ENCODE measurements at places on chromosomes 5 and 9.

- no peak for DNase-seq
Measured at GRCh38 chr9:95311961-95312360, 5.5 kb downstream of the FANCC start.

- DNase-seq: no peak
Measured at GRCh38 chr9:27714388-27714787, 141.1 kb upstream of the C9orf72 start.

DNA sequence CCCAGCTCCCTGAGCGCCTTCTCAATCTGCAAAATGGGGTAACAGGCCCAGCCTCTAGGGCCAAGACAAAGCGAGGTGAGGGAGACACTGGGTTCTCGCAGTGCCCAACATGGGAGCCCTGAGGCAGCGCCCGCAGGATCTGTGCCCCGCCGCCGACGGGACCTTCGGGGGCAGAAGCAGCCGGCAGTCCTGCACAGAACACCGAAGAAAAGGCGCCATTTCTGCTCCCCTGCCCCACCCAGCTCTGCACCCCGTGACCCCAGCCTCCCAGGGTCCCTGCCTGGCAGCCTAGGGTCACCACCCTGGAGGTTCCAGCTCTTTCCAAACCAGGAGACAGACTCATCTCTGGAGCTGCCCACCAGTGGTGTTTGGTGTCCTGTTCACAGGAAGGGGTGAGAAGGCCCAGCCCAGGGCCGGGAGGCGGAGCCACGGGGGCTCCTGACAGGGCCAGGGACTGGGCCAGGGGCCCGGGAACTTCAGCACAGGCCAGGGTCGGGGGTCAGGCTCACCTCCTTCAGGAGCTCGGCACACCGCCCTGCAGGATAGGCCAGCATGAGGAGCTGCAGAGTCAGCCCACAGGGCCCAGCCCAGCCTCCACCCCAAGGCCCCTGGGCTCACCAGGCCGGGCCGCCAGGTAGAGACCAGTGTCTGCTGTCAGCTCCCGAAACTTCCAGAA is 3.3 kb downstream of the LCN8 start:
- no peak for DNase-seq

DNA sequence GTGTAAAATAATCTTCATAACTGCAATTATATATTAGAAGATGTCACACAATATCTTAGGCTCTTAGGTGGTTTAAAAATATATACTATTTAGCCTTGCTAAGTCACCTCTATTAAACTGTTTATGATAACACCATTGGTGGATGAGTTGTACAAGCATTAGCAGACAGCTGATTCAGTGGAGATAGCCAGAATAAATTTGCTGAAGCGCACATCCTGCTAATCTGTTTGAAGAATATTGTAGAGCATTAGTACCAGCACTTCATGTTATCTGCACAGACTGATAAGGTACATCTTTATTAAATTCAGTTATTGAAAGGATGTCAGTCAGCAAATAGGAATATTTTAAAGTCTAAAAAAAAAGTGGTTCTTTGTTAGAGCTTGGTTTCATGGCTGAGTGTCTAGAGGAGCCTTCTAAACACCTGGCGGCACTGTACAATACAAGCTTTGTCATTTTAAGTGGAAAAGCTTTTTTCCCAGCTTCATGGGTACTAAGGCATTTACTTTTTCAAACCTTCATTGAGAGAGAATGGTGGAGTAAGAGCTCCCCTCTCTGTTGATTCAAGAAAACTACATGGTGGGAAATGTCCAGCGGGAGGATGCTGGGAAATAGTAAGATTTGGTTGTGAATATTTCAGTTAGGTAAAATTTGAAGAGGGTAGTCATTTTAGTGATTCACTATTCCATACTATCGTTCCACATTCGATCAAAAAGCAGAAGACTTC is 275.1 kb downstream of the SLF1 start:
- peak; percentile 9 for DNase-seq

GRCh38 chr9:133460405-133461175 is 812 bp downstream of the CACFD1 start:
- DNase-seq: peak; percentile 66

GRCh38 chr9:77000330-77000729 is 19.1 kb upstream of the FOXB2 start:
- no peak for DNase-seq

GRCh38 chr5:60727033-60727679 is 27.2 kb upstream of the DEPDC1B start:
- no peak for DNase-seq

DNA sequence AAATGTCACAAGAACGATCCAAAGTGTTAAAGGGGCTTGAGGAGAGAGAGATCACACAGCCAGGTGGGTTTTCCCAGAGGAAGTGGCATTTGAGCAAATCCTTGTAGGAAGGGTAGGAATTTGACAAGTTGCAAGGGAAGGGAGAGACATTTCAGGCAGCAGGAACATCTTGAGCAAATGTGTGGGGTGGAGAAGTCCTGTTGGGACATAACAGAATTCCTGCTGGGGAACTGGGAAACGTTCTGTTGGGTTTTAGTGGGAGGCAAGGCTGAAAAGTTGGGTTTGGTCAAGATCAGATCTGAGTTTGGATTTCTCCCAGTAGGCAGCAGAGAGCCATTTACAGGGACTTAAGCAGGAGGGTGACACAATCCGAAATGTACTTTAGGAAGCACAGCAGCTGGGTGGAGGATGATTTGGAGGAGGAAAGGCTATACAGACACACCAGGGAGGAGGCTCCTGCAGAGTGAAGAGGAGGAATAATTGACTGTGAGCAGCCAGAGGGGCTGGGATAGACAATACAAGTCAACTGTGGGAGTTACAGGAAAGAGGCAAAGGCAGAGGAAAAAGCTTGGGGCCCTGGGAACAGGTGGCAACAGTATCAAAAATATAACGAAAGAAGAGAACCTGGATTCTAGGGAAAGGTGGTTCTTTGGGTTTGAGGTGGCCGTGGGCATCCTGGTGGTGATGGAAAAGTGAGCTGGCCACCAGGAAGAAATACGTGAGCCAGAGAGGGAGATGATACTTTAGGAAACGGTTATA is 3.1 kb upstream of the ZSWIM6 start:
- DNase-seq: no peak

DNA sequence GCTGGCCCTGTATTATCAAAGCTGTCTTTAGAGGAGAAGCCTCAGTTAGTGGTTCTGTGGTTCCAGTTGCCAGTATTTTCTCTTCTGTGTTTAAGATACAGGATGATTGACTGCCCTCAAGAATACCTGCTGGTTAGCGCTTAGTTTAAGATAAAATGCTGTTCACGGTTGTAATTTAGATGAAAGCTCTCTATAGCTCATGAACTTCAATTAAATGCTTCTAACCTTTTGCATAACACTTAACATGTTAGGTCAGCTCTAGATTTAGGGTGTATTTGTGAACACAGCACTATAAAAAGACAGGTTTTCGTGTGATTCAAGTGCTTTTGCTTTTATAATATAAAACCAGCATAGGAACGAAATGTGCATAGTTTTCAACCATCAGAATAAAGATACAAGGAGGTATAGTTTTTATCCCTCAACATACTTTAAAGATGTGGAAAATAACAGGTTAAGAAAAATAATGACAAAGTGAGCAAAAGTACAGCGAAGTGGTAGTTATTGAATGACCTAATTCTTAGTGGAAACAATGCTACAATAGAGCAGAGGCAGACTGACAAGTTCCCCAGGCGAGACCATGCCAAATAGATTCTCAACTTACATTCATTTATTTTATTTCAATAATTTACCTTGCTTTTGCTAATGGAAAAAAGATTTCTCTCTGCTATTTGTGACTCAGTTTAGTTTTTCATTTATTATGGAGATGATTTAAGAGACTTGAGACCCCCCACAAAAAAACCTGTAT is 602.6 kb upstream of the DMAC1 start:
- peak; percentile 67 for DNase-seq

DNA sequence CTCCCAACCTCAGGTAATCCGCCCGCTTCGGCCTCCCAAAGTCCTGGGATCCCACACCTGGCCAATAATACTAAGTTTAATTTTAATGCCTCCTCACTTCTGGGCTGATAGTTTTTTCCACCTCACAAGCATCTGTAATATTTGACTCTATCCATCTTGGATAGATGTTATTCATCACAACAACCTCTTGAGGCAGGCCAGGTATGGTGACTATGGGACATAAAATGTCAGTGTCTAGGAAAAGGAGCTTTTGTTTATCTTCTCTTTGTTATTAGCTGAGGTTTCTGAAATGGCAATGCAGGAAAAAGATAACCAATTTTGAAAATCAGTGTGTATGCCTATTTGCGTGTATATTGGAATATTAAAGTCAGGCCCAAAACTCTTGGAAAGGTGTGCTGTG is 1.2 kb upstream of the CCDC69 start:
- no peak for DNase-seq

GRCh38 chr5:56279979-56280378 is 46.8 kb upstream of the ANKRD55 start:
- no peak for DNase-seq

- no peak for DNase-seq
Measured at GRCh38 chr5:65928322-65928752, 2.0 kb downstream of the ERBIN start.

DNA sequence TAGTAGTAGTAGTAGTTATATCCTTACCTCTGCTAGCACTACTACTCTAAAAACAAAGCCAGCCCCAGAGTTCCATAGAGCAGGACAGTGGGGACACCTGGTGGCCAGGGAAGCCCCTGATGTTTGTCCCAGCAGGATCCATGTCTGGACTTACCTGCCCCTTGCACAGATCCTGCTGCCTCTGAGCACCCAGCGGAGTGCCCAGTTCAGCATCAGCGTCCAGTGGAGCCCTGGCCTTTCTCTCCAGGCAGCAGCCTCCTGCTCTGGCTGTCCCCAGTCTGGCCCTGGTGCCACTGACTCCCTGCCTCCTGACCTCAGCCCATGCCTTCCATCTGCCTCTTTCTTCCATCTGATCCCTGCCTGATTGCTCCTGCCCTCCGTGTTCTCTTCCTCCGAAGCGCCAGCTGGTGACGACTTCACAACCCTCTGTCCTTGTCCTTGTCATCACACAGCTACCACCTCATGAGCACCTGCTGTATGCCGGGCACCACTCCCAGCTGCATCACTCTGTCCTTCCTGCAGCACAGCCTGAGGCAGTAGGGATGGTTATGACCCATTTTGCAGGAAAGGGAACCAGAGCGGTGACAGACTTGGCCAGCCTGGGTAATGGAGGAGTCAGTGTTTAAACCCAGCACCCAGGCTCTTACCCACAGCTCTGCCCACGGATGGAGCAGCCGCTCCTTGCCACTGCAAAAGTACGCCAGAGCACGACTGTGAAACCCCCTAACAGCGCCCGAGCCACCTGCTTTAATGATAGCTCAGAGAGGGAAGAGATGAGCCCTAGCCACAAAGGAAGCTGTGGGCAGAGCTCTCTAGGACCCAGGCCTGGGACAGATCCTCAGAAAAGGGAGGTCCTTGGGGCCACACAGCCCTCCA is 11.5 kb downstream of the SARDH start:
- peak; percentile 68 for DNase-seq

- DNase-seq: no peak
Measured at GRCh38 chr5:157679801-157680200, 8.5 kb downstream of the C5orf52 start.

- no peak for DNase-seq
Measured at GRCh38 chr5:132790201-132790865, 13.3 kb upstream of the SEPTIN8 start.

- DNase-seq: no peak
Measured at GRCh38 chr9:79023134-79023580, 548.6 kb upstream of the TLE4 start.

GRCh38 chr9:341634-342421 is 127.2 kb downstream of the DOCK8 start:
- no peak for DNase-seq

DNA sequence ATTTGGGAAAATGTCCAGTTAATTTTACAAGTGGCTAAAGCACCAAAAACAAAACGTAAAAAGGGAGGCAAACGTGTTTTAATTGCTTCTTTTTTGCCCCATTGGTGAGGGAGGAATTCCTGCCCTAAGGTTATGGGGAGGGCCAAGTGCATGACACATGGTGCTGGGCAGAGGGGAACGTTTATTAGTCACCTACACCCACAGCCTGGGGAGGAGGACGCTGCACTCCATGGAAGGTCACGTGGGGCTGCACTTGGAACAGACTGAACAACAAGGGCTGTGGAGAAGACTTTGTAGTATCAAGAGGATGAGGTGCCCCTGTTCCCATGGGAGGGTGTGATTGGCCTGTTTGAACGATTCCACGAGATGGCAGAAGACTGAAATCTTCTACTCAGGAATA is 13.7 kb upstream of the ADAMTS16 start:
- DNase-seq: no peak

GRCh38 chr5:14025569-14026286 is 81.2 kb upstream of the DNAH5 start:
- DNase-seq: no peak

Data from NCI-H2081 (cell line).